ENCODE measurements at places on chromosomes 11 and 22. TPM values are rescaled to one million over a fixed set of nuclear protein-coding genes. Genes with fewer than 3 reads are reported as not detected.
A peak's percentile ranks its signal among the peaks of the same experiment; 100 is the strongest.

Gene ZBTB16
- 34.8 TPM for total RNA-seq

DNA sequence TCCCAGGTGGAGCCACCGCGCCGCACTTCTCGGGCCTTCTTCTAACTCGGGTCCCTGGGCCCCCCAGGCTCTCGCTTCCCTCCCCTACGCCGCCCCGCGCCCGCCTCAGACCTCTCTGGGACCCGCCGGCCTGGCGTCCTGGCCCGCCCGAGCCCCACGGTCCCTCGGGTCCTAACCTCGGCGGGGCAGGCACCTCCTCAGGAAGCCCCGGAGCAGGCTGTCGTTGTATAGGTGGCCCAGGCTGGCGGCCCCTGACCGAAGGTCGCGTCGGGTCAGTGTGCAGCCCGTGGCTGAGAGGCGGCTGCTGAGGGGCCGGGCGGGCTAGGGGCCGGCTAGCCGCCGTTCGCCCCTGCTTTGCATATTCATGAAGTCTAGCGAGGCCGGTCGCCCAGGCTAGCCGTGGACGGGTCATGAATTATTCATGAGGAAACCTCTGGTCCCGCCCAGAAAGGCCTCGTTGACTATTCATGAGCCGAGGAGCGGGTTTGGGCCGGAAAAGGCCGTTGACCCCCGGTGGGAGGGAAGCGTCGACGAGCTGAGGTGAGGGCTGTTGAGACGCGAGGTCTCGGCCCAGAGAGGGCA lies at the start of gene HORMAD2:
Gene HORMAD2 (plus strand): TSS at position 513 of the 582 bp plus-strand sequence. CDS start 13,489 bp downstream, outside the sequence.
- H3K27me3 ChIP-seq: no peaks in the 10 kb centered on the region
- no peaks in the 10 kb centered on the region for H3K4me1 ChIP-seq
- peak; percentile 89 for DNase-seq
- H3K4me3 ChIP-seq: peak within 1 kb of the TSS; percentile 36

- H3K4me3 ChIP-seq: no peak overlapping the region
- no peaks in the 10 kb centered on the region for H3K36me3 ChIP-seq
- no peak for DNase-seq
- H3K4me1 ChIP-seq: no peaks in the 10 kb centered on the region
- no peaks in the 10 kb centered on the region for H3K27me3 ChIP-seq
These were observed 574.8 kb downstream of the JRKL start for GRCh38 chr11:96964661-96965060.

GRCh38 chr22:26756675-26757293 lies 99.4 kb downstream of the MIAT start:
- H3K4me3 ChIP-seq: no peak overlapping the region
- no peak overlapping the region for H3K27ac ChIP-seq
- peak; percentile 54 for DNase-seq
- H3K36me3 ChIP-seq: no peaks in the 10 kb centered on the region

- no peaks in the 10 kb centered on the region for H3K4me1 ChIP-seq
- DNase-seq: peak; percentile 43
- H3K27me3 ChIP-seq: no peaks in the 10 kb centered on the region
These were observed 24.2 kb downstream of the MED15 start for GRCh38 chr22:20531404-20532201.

DNA sequence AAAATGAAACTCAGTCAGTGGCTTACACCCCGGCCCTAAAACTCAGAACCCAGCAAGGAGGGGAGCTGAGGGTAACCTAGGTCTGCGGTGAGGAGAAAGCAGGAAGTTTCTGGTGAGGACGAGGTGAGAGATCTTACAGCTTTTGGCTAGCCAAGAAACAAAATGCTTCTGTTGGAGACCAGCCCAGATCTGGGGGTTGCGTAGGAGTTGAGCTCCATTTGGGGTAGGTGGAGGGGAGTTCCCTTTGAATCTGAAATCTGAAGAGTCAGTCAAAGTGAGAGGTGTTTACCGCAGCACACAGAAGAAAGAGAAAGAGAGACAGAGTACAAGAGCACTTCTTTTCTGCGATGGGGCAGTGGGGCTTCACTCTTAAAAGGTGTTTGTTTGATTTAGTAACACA lies 29.6 kb downstream of the EHF start:
- peaks cover 17% of the 10 kb centered on the region for H3K4me1 ChIP-seq
- DNase-seq: no peak
- H3K27me3 ChIP-seq: no peaks in the 10 kb centered on the region
- H3K27ac ChIP-seq: no peak overlapping the region
- H3K4me3 ChIP-seq: no peak overlapping the region

Measured in right lobe of liver (tissue), 6 donors.